Omental fat pad (tissue), 4 donors: ENCODE measurements at places on chromosomes 5 and 9. TPM values are rescaled to one million over a fixed set of nuclear protein-coding genes. Genes with fewer than 3 reads are reported as not detected.

The MLANA gene
- not detected for total RNA-seq

The CDX1 gene
- not detected for total RNA-seq

- no peak for DNase-seq
Observed at GRCh38 chr5:158752656-158752973, 347.1 kb downstream of the EBF1 start.

DNA sequence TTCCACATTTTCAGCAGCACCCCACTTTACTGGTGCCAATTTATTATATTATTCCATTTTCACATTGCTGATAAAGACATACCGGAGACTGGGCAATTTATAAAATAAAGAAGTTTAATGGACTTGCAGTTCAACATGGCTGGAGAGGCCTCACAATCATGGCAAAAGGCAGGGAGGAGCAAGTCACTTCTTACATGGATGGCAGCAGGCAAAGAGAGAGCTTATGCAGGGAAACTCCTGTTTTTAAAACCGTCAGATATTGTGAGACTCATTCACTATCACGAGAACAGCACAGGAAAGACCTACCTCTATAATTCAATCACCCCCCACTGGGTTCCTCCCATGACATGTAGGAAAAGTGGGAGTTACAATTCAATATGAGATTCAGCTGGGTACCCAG lies 641.8 kb upstream of the MEF2C start:
- no peak for DNase-seq

- DNase-seq, result no peak
Observed at GRCh38 chr5:28726815-28727214, 1688.4 kb upstream of the CDH9 start.
